ENCODE measurements at places on chromosomes 6 and 20.

DNA sequence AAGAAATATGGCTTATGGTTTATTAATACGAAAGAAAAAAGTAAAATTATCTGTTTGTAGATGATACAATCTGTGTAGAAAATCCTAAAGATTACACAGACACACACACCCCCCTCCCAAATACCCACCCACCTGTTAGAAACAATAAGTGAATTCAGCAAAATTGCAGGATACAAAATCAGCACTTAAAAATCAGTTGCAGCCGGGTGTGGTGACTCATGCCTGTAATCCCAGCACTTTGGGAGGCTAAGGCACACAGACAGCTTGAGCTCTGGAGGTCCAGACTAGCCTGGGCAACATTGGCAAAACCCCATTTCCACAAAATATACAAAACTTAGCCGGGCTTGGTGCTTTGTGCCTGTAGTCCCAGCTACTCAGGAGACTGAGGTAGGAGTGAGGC, 42.3 kb downstream of the NINL start:
- peak; percentile 39 for DNase-seq

- DNase-seq: no peak
Measured at GRCh38 chr6:20202699-20203302, 9.5 kb downstream of the MBOAT1 start.

- no peak for DNase-seq
Measured at GRCh38 chr20:2751347-2751877, 49.0 kb downstream of the CPXM1 start.

GRCh38 chr6:27138837-27139755, 108.4 kb upstream of the PRSS16 start:
- DNase-seq: peak; percentile 45

DNA sequence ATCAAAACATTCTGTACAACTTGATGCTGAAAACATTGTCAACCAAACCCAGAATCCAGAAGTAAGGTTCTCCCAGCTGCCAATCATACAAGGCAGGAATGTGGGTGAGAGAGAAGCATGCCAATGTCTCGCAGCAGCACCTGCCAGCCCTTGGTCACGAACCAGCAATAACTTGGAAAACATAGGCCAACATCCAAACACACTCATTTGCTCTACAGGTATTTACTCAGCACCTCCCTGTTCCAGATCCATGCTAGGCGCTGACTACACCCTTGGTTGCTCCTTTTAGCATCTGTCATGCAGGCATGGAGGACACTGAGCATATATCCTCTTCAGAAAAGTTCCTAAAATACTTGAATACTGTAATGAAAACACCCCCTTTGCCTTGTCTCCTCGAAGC, 63.6 kb downstream of the FAXC start:
- DNase-seq: no peak

DNA sequence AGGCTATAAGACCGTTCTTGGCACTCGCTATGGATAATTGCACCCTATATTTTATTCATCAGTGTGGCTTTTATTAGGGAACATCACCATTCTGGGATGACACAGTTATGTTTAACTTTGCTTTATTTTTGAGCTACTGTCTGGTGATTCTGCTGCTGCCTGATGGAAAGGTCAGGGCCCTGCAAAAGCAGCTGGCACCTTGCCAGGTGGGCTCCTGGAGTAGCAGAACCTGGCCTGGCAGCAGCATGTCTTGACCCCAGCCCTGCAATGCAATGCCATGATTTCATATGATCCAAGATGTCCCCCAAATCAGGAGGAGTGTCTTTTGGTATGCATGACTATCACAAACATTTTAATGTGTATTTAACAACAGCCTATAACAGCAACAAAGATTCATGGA, 228.4 kb upstream of the RSPO3 start:
- DNase-seq: no peak

GRCh38 chr6:38776515-38776914, 61.4 kb downstream of the DNAH8 start:
- peak; percentile 78 for DNase-seq

GRCh38 chr6:42988486-42989020, 4.2 kb downstream of the PPP2R5D start:
- no peak for DNase-seq

DNA sequence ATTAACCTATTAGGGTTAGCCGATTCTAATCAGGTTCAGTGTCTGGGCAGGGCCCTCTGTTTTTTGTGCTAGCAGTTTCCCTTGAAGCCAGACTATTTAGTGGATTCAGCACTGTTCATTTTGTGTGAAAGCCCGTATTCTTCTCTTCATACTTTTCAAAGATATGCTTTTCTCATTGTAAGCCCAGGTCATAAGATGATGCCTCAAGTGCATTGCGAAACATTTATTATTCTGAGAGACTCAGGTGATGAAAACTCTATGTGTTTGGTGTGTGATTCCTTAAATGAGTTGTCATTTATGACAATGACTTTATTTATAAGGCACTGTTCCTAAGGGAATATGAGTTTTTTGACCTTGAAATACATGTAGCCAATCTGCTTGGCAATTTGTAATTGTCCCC, 851.0 kb upstream of the FLRT3 start:
- DNase-seq: no peak

GRCh38 chr20:53092772-53093300, 120.7 kb downstream of the TSHZ2 start:
- no peak for DNase-seq

Data from kidney tubule cell (primary cell).